ENCODE measurements at places on chromosomes 3 and 15.

GRCh38 chr3:40497288-40497687, 8.6 kb upstream of the ZNF620 start:
- no peak for DNase-seq

DNA sequence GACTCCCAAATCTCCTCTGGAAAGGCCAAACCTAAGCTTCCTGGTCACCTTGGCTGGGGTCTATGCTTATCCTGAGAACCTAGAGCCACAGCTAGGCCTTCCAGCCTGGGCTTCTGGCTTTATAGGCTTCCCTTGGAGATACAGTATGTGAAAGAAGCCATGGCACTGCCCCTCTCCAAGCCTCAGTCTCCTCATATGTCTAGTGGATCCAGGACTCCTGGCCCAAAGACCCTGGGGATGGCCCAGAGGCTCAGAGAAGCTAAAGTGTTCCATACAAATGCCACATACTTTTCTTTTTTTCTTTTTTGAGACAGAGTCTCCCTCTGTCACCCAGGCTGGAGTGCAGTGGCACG, 8.6 kb downstream of the ACAA1 start:
- DNase-seq = no peak

DNA sequence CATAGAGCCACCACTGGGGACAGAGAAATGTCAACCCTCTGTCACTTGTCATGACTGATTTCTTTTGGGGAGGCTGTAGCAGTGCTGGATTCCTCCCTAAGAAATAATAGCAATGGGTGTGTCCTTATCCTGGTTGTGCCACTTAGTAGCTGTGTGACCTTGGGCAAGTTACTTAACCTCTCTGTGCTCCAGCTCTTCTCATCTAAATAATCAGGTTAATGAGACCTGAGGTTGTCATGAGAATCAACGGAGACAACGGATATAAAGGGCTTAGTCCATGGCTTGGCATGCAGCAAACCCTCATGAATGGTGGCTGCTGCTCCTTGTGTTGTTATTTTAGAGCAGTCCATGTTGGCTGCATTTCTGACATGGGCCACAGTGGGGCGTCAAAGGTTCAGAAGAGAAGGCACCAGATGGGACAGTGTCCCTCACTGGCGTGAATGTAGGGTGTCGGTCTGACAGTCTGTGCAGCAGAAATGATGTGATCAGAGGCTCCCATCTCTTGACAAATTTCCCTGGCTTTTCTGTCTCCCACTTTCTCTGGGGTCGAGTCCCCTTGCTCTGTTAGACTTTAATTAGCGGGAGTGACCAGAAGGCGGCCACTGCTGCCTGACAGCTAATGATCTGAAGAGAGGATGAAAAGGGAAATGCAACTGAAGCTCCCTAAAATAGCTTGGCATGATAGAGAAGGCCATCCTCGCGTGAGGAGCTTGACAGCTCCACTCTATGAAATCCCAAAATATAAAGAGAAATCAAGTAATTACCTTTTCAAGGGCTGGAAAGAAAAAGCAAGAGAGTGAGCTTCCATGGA, 209.4 kb downstream of the CADPS start:
- peak; percentile 17 for DNase-seq

DNA sequence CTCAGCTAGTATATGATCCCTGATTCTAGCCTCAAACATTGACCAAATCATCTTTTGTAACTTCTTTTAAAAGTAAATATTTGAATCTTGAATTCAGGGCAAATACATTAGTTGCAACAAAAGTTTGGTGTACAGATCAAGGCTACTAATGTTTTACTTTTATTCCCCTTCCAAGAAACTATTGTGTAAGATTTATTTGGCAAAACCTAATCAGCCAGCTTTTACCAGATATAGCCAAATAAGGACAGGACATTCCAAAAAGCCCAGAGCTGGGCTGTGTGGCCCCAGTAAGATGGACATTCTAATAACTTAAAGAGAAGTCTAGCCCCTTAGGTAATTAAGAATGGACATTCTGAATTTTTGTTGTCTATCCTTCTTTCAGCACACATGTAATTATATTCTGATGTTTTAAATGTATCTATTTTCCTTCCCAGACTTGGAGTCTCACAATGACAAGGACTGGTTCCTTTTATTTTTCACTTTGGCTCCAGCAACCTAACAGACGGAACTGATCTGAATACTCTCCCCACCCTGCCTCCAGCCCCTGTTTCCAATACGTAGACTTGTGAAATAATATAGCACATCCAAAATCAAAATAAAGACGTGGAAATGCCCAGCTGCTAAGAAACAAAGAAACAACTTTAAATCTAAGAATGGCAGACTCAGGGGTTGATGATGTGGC, 48.1 kb downstream of the STARD5 start:
- no peak for DNase-seq

GRCh38 chr3:42066516-42067181, 24.5 kb upstream of the TRAK1 start:
- peak; percentile 50 for DNase-seq

Data from suppressor macrophage treated with lipopolysaccharide for 1 hour (primary cell).